NCI-H2107 (cell line): ENCODE measurements at places on chromosomes 4 and X.

DNA sequence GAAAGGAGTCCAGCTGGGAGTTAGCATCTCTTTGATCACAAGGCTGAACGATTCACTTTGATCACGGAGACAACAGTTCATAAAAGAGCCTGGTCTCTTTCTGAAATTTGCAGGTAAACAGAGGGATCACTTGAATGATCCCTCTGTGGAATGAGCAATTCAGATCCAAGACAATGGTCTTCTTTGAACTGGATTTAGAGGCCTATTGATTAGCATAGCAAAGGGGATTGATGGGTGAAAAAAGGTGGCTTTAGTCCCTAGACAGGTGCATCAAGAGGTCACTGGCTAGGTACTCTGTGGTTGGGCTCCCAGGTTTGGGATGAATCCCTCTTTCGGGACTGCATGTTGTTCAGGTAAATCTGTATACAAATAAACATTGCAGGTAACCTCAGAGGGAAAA is 223.8 kb upstream of the TAPT1 start:
- no peak for DNase-seq

DNA sequence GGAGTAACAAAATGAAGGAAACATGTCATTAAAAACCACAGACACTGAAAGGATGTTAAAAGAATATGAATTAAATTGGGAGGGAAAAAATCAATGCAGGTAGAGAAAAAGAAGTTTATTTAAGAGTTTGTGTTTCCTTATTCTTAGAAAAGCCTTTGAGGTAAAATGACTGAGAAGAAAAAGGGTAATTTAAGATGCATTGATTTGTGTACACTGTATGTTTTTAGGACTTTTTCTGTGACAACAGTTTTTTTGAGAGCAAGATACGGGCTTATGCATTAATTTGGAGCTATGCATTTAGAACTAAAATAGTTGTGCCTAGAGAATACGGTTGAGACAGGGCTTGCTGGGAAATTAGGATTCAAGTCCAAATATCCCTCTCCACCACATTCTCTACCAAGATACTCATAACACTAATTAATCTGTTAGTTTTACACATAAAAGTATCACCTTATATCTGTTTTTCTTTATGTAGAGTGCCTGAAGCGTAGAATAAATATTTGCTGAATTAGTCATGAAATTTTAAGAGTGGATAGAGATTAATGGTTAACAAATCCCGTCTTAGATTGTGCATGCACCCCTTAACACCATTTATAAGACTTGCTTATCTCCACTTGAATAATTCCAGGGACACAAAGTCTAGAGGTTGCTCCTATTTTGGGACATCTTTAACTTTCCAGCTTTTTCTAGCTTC is 232.5 kb downstream of the PCDH7 start:
- no peak for DNase-seq

DNA sequence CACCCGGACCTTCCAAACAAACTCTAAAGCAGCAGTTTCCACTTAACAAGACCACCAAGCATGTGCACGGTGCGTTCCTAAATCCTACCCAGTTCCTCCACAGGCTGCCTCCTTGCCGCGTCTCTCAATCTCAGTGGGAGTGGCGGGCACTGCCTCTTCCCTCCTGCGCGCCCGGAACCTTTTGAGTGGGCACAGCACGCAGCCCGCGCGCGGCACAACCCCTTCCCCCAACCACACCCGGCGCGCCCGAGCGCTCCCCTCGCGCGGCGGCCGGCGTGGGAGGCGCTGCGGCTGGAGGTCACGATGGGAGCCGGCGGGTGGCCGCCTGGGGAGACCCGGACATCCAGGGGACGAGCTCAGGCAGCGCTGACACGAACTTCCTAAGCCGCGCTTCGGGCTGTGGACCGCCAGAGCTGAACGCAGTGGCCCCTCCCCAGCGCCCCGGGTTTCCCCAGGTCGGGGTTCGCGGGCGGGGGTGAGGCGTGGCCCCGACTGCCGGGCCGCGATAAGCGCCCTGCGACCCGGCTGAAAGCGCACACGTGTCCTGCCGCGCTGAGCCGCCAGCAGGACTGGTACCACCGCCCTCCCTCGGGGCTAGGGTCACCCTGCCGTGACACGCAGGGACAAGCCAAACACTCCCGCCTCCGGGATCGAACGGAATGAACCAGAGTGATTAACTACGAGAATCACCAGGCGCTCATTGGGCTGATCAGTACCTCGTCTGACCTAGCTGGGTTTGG is at the start of gene ABCG2:
TSS of gene ABCG2 (minus strand) at position 151 of the 740 bp plus-strand sequence. CDS start 18,644 bp downstream, outside the sequence.
- no peak for DNase-seq

- no peak for DNase-seq
Measured at GRCh38 chr4:31193521-31193920, 473.4 kb downstream of the PCDH7 start.

DNA sequence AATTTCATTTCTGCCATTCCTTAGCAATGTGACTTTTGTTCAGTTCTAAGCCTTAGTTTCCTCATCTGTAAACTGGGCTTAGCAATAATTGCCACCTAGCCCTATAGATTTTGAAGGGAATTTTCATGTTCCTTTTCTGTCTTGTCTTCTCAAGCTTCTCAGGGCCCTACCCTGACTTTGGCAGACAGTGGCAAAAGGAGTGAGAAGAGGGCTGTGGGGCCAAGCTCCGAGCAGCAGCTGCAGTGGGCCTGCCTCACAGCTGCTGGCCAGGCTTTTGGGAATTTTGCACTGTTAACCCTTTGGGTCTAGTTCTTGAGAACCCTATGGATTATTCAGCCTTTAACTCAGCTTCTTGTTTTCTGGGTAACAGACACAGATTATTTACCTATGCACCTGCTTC is 67.6 kb upstream of the IGSF1 start:
- DNase-seq = no peak

GRCh38 chr4:21769404-21770147 is 179.0 kb downstream of the KCNIP4 start:
- DNase-seq = no peak

- no peak for DNase-seq
Measured at GRCh38 chr4:41460641-41461040, 77.3 kb upstream of the LIMCH1 start.

DNA sequence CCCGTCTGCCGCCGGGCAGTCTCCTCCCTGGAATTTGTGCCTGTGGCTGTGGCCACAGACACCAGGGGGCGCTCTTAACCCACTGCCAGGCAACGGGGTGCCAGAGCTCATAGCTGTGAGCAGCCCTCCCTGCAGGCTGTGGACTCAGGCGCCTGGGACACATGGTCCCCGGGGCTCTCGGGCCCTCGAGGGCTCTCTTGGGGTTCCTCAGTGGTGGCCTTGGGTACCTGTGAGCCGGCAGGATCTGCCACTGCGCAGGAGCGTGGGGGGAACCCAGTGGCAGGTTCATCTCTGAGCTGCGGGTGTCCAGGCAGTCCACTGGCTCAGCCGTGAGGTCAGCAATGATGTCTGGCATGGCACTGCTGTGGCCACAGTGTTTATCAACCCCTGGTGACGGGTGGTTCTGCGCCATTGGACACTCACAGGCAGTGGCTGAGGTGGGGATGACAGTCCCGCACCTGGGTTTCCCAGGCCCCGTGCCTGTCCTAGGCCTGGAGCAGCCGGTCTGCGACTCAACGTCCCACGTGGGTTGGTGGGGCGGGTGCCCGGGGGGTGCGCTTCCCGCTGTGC is 37.2 kb downstream of the PCGF3 start:
- DNase-seq = peak; percentile 8

- DNase-seq = no peak
Measured at GRCh38 chr4:143140696-143141095, 44.0 kb upstream of the USP38 start.

- no peak for DNase-seq
Measured at GRCh38 chr4:23290656-23291055, 597.9 kb downstream of the GBA3 start.

DNA sequence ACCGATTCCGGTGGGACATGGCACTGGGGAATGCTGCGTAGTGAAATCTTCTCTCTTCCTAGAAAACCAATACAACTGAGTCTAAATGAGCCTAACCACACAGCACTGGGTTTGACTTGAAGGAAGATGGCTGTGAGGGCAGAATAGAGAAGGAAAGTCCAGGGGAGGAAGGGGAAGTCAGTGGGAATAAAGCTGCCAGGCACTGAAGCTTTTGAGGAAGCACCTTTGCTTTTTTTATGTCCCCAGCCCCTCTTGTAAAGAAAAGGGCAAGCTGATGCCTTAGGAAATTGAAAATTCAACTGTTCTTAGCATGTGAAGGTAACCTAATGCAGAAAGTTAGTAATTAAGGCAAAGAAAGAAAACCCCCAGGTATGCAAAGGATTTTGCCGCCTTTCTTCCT is 20.6 kb downstream of the MED28 start:
- no peak for DNase-seq

GRCh38 chr4:99811850-99812249 is 4.8 kb upstream of the DAPP1 start:
- DNase-seq = no peak
